ENCODE measurements at places on chromosomes 12 and 14. TPM values are rescaled to one million over a fixed set of nuclear protein-coding genes. Genes with fewer than 3 reads are reported as not detected.

DNA sequence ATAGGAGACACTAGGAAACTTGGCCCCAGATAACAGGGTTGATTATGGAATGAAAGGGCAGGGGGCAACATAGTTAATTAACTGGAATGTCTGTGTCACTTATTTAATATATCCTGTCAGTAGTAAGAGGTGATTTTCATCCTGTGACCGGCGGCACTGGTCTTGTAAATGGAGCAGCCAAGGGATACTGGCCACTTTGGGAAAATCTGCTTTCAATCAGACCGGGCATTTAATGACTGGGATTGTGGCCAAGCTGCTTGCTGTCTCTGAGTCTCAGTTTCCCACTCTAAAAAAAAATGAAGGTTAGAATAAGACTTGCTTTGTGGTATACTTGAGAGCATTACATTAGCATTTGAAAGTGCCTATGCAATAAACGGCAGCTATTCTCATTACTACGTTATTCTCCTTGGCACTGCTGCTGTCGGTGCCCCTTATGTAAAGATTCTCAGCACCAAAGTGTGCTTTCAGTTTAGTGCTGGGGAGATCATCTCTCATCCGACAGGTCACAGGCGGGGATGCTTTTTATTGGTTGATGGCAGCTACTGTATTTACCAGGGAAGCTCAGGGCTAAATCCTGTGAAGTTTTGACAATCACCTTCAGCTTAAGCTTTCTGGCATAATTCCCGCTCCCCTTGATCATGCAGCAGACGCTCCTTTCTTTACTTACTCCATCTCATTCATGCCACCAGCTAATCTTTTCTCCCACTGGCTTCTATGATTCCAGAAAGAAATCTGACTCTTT lies 162.1 kb downstream of the ESRRB start:
- DNase-seq: no peak

DNA sequence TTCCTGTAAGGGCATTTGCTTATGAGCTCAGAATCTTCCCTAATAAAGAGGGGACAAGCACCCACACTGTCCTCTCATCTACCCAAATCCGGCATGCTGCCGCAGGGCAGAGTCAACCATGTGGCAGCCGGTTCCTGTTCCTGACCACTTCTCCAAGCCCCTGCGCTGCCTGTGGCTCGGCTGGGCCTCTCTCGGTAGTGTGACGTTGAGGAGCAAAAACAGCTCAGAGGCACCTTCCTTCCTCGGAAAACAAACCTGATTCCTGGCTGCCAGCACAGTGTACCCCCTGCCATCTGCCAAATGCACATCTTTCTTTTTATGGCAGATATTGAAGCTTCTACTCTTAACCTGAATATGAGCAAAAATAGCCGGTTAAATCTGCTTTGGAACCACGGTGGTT lies 50.5 kb downstream of the CFAP251 start:
- no peak for DNase-seq

DNA sequence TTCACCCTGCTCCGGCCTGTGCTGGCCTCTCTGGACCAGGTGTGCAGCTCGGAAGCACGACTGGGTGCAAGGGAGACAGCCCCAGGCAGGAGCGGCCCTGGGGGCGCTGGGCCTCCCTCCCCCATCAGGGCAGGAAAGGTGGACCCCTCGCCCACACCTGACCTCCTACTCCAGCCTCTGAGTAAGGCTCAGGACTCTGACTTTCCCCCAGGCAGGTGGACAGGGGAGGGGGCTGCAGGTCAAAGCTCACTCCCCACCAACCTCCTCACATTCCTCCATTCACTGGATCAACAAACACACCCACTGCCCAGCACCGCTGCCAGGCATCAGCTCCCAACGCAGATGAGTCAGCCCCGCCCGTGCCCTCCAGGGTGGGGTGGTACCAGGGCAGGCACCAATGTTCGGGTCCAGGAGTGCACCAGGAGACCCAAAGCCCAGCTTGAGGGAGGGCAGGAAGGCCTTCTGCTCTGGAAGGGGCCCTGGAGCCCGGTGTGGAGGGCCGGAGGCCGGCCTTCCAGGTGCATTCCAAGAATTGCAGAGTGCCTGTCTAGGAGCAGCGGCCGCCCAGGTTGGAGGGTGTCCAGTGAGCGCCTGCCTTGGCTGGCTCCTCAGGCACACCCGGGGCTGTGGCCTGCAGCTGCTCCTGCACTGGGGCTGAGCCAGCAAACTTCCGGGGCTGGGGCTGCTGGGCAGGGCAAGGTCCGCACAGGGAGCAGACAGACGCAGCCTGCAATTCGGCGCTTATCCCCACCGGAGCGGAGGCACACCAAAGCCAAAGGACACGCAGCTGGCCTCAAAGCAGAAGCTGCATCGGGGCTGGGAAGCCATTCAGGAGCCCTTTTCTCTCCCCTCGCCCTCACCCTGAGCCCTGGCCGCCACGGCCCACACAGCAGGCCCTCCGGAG lies 1.6 kb upstream of the INF2 start:
- no peak for DNase-seq

DNA sequence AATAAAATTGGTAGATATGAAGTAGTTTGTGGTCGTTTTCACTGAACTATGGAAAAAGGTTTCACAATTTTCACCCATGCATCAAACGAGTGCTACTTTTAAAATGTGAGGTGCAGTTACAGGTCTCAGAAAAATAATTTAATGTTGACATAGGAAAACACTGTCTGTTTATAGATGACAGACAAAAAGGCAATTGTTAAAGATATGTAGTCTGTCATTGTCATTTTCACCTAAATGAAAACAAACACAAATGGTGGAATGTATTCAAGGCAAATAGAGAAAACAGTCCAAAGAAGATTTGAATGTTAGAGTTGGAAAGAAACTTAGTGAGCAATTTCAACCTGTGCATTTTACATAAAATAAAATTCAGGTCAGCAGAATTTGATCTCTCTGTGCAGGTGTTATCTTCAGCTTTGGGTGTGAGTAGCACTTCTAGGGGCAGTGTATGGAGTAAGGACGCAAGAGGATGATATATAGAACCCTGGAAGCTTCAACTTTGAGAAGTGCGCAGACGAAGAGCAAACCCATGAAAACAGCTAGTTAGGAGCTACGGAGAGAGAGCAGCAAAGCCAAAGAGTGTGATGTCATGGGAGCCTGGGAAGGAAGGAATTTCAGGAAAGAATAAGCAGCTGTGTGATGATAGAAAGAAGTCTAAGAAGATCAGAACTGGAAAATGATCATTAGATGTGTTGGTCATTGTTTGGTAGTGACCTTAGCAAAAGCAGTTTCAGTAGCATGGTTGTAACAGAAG lies 6.2 kb downstream of the RERG start:
- no peak for DNase-seq

- DNase-seq: no peak
These were observed 18.1 kb downstream of the MANSC1 start for GRCh38 chr12:12331896-12332295.

DNA sequence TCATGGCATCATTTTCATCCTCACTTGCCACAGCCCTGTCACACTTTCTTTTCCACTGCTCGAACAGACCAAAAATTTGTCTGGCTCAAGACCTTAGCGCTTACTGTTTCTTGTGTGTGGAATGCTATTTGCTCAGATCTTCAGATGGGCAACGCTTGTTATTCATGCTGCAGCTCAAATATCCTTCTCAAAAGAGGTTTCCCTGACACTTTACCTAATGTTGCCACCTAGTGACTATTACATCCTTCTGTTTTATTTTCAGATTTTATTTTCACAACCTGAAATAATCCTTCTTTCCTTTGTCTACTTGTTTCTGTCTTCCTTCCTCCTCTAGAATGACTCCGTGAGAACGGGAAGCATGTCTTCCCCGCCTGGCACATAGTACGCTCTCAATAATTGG lies 5.6 kb downstream of the FBXO33 start:
- DNase-seq: no peak

DNA sequence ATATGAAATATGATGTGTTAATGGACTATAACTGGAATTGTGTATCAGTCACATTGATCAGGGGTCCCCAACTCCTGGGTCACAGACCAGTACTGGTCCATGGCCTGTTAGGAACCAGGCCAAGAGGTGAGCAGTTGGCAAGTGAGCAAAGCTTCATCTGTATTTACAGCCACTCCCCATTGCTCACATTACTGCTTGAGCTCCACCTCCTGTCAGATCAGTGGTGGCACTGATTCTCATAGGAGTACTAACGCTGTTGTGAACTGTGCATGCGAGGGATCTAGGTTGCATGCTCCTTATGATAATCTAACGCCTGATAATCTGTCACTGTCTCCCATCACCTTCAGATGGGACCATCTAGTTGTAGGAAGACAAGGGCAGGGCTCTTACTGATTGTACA lies 72.3 kb downstream of the CDK17 start:
- DNase-seq: peak; percentile 17

Gene STYX
- 23.9 TPM for total RNA-seq

Gene RTN1
- 0.27 TPM for total RNA-seq

GRCh38 chr12:79408689-79409088 lies 282.1 kb downstream of the PAWR start:
- DNase-seq: no peak

DNA sequence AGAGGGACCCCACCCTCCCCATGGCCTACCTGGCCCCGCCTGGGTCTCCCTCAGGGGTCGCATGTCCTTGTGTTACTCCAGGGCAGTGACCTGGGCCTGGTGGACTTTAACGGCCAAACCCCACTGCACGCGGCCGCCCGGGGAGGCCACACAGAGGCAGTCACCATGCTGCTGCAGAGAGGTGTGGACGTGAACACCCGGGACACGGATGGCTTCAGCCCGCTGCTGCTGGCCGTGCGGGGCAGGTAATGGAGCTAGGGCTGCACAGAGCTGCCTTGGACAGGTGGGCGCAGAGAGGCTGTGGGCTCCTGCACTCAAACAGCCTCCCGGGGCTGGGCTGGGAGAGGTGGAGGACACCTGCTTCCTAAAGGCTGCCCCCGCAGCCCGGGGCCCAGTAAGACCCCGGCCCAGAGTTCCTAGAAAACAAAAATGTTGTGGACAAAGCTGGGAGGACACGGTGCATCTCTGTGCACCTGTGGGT lies 21.6 kb downstream of the ASPG start:
- DNase-seq: no peak

Gene RTL1
- not detected for total RNA-seq

GRCh38 chr12:128790653-128791373 lies 32.9 kb downstream of the SLC15A4 start:
- DNase-seq: no peak

Data from naive thymus-derived CD4-positive, alpha-beta T cell (primary cell).